ENCODE measurements at places on chromosomes 11 and 22.

- no peak for DNase-seq
Observed at GRCh38 chr11:88332851-88333250, 4.7 kb downstream of the CTSC start.

DNA sequence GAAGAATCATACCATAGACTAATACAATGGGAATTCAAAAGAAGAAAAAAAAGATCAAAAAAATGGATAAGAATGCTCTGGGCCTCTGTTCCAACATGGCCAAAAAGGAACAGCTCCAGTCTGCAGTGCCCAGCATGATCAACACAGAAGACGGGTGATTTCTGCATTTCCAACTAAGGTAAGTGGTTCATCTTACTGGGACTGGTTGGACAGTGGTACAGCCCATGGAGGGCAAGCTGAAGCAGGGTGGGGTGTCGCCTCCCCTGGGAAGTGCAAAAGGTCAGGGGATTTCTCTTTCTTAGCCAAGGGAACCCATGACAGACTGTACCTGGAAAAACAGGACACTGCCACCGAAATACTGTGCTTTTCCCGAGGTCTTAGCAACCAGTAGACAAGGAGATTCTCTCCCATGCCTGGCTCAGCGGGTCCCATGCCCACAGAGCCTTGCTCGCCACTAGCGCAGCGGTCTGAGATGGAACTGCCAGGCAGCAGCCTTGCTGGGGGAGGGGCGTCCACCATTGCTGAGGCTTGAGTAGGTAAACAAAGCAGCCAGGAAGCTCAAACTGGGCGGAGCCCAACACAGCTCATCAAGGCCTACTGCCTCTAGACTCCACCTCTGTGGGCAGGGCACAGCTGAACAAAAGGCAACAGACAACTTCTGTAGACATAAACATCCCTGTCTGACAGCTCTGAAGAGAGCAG lies 428.4 kb downstream of the MN1 start:
- DNase-seq = no peak

GRCh38 chr11:116314006-116314405 lies 458.8 kb downstream of the BUD13 start:
- DNase-seq = no peak

DNA sequence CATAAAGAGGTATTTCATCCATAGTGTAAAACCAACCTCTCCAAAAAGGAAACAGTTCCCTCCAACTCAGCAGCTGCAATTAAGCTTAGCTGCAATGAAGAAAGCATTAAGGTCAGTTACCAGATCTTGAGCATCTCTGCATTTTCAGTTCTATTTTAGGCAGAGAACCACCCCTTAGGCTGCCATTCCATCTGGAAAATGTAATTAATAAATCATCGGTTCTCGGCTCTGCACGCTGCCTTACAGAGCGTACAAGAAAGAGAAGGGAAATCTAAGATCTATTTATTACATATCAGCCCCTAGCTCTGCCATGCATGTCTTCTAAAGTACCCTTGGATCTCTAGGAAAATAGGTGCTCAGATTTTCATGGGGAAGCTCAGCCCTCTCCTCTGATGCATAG lies 71.5 kb downstream of the RCN1 start:
- no peak for DNase-seq

DNA sequence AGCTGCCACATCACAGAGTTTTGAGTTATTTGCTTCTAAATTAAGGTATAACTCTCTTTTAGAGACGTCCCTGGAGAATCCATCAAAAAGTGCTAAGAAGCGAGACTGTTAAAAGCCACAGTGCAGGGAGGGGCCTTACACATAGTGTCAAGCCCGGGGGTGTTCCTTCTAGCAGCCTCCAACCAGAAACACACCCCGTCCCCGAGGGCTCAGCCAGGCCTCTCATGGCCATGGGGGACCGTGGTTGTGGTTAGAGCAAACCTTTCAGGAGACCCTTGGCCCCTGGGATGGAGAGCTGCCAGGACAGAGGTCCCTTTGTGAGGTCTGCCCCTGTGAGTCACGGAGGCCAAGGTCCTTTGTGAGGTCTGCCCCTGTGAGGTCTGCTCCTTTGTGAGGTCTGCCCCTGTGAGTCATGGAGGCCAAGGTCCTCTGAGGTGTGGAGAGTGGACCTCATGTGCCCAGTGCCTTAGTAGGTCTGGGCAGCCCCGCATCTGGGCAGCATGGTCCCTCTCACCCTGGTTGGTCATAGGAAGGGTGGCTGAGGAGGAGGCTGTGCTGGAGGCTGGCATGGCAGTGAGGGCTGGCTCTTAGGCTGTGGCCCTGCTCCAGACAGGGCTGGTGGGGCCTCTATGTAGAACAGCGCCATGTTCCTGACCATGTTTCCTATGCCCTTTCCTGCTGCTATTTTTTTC lies 5.4 kb downstream of the GNAZ start:
- no peak for DNase-seq

DNA sequence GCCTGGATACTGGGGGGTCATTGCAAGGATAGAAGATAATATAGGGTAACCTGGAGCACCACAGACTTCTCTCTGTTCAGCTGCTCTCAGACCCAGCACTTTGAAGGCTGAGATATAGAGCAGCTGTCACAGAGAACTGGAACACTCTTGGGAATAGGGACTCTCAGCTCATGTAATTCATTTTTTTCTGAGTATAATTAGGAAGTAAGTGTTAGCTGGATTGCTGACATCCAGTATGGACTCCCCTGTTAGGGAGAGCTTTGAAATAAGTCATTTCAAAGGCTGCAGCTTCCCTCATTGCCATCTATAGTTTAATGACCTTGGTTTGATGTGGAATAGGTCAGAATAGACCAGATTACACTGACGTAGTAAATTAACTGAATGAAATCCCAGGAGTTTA lies 120.8 kb upstream of the POU2AF2 start:
- DNase-seq = no peak

DNA sequence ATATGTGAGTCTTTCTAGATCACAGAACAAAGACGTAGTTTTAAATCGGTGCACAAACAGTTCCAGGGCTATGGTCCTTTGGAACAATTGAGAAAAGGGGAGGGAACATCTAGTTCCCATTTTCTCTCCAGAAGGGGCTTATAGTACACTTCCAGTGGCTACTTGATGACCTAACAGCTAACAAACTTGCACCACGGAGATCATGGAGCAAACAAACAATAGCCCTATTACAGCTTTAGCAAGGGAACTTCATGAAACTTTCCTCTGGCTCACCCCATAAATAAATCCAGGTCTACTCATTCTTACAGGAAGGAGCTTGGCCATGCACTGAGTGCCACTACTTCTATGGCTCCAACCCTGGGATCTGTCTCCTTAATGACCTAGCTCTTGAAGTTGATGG lies 8.3 kb upstream of the FOLR2 start:
- DNase-seq = no peak

DNA sequence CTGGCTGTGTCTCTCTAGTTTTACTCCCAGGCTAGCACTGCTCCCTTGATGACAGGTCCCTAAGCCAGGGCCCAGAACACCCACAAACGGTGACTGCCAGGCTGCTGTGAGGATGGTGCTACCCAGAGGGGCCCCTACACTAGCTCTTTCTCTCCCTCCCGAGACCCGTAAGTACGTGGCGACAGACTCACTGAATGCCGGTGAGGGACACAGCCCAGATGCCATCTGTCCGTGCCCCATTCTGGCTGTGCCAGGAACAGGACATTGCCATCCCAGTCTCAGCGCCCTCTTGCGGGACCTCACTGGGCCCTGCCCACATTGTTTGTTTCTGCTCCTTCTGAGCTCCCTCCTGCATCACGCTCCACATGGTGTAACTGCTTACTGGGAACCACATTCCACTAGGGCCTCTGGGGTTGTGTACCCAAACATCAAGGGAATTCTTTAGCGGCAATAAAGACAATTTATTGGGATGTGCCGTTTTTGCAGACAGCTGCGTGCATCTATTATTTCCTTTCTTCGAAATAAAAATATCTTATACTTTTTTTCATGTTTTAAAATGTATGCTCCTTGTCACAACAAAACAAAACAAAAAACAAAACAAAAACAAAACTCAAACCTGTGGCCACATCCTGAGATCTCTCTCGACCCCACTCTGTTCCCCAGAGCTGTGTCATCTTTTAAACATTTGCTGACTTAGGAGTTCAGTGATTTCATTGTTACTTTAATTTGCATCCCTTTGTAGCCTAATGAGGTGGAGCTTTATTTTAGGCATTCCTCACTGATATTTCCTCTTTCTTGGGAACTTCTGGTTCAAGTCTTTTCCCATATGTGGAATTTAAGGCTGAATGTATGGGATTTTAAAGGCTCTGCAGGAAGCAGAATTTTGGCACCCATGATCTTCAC lies 4.4 kb upstream of the TPCN2 start:
- DNase-seq = no peak

DNA sequence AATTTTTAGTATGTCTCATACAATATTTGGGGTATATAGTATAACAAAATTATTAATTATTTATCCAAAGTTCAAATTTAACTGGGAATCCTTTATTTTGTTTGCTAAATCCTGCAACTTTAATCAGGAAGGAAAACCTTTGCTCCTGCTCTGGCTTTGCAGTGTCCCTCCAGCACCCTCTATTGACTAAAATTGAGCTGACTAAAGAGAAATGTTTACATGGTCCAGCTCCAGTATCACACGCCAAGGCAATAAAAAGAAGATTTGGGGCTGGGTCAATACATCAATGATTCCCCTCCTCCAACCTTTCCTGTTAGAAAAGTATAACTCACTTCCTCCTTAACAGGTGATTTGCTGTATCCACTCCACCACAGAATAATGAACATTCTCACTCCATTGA lies 153.0 kb upstream of the LRRC4C start:
- DNase-seq = no peak

DNA sequence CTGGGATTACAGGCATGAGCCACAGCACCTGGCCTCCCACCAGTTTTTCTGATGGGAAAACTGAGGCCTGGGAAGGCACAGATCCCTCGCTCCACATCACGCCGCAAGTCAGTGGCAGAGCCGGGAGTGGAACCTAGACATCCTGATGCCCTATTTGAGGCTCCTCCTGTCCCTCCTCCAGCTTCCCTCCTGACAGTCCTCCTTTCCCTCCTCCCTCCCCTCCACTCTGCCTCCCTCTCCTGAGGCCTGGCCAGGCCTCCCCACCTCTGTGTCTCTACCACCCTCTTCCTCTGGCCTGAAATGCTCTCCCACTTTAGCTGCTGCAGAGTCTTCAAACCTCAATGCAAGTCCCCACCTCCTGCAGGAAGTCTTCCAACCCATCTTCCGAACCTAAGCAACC lies 13.3 kb upstream of the TP53I11 start:
- no peak for DNase-seq

DNA sequence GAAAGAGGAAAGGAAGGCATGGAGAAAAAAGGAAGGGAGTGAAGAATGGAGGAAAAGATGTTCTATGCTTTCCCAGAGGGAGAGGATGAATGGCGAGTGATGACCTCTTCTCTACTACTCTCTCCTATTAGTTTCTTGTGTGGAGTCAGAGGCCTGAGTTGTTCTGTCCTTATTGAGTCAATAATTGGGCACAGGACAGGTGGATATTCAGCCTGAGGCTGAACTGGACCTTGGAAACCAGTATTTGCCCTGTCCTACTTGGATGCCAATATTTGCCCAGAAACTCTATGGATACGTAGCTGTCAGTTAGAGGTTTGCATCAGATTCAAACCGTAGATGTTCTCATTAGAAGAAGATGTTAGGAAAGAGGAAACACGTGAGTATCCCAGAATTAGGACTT lies 17.6 kb upstream of the SWAP70 start:
- DNase-seq = no peak

DNA sequence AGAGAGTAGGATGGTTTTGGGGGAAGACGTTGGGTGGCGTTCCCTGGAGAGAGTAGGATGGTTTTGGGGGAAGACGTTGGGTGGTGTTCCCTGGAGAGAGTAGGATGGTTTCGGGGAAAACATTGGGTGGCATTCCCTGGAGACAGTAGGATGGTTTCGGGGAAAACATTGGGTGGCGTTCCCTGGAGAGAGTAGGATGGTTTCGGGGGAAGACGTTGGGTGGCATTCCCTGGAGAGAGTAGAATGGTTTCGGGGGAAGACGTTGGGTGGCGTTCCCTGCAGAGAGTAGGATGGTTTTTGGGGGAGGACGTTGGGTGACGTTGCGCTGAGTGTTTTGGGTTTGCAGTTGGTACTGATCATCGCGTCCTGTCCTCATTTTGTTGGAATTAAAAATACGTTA lies 28.2 kb downstream of the IGHMBP2 start:
- no peak for DNase-seq

DNA sequence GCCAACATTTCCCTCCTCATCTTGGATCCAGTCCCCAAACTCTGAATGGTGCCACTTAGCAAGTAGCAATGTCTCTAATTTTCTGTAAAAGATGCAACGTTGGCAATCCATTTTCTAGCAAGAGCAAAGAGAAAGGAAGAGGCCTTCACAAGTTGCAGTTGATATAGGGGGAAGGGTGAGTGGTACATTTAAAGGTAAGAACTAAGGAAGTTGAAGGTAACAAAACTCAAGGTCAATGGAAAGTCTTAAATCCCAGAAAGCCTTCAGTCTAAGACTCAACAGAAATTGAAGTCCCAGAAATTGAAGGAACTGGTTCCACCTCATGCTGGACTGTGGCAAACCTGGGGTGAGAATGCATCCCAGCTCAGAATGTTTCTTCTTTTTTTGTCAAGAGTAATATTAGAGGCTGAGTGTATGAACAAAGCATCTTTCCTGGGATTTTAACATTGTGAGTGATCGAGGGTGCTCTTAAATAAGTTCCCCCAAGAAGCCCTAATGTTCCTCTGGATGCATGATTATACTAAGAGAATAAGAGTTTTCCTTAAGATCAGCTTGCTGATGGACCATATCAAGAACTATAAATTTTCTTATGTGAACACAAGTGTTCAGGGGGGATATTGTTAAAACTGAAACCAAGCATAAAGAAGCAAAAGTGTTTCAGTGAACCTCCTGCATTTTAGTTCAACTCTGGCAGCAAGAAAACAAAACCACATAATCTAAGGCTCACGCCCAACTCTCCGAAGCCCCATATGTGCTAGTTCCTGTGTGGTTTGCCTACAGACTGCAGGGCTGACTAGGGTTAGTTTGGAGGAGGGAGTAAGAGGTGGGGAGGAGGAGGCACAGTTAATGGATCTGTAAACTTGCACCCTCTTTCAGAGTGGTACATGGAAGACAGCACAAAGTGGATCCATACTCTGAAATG lies at the start of gene GRAP2:
Gene GRAP2, plus strand, starts transcription at position 779 of the 922 bp plus-strand sequence. CDS start 46,023 bp downstream, outside the sequence.
- peak; percentile 62 for DNase-seq

GRCh38 chr11:112223121-112223520 lies 3.1 kb upstream of the PTS start:
- no peak for DNase-seq

- no peak for DNase-seq
Observed at GRCh38 chr11:33211580-33211979, 45.6 kb upstream of the HIPK3 start.

DNA sequence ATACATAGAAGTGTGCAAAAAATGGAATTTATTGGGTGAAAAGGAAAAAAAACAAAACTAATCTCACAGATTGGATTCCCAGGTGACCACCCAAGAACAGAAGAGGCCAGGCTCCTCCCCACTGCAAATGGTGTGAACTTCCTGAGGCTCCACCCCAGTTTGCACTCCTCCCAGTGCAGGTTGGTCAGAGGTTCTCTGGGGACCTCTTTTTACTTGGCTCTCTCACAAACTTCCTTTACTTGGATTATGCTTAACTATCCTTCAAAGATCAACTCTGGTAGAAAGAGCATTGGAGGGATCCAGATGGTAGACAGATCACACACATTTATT lies 138.9 kb upstream of the CCDC90B start:
- no peak for DNase-seq

Data from effector CD4-positive, alpha-beta T cell (primary cell).